ENCODE measurements at places on chromosomes 3 and 15.

- DNase-seq = no peak
Observed at GRCh38 chr3:161014843-161015749, 90.1 kb downstream of the B3GALNT1 start.

GRCh38 chr3:71662568-71662967 is 62.6 kb downstream of the EIF4E3 start:
- DNase-seq = no peak

- no peak for DNase-seq
Observed at GRCh38 chr3:163011596-163011995, 1515.0 kb downstream of the OTOL1 start.

DNA sequence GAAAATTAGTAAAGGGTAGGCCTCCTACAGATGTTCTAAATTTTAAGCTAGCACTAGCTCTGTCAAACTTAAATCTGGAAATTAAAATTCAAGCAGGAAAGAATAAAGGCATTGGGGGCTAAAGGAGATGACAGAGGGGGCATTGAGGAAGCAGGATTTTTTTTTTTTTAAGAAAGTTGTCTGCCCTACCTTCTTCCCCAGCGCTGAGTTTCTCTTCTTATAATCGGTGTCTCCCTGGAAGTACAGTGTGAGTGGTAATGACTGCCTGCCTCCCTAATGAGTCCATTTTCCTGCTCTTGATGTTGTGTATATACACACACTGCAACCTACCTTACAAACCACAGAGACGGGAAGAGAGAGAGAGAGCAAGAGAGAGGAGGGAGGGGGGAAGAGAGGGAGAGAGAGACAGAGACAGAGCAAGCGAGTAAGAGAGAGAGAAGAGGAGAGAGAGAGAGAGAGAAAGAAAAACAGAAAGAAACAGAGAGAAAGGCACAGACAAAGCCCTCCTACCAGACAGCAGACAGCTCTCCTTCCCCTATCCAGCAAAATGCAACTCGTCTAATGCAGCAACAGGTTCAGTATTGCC is 47.0 kb downstream of the ZBTB20 start:
- peak; percentile 71 for DNase-seq

- DNase-seq = no peak
Observed at GRCh38 chr15:72141171-72142084, 23.2 kb downstream of the SENP8 start.

GRCh38 chr3:136928240-136928639 is 29.5 kb upstream of the IL20RB start:
- DNase-seq = no peak

DNA sequence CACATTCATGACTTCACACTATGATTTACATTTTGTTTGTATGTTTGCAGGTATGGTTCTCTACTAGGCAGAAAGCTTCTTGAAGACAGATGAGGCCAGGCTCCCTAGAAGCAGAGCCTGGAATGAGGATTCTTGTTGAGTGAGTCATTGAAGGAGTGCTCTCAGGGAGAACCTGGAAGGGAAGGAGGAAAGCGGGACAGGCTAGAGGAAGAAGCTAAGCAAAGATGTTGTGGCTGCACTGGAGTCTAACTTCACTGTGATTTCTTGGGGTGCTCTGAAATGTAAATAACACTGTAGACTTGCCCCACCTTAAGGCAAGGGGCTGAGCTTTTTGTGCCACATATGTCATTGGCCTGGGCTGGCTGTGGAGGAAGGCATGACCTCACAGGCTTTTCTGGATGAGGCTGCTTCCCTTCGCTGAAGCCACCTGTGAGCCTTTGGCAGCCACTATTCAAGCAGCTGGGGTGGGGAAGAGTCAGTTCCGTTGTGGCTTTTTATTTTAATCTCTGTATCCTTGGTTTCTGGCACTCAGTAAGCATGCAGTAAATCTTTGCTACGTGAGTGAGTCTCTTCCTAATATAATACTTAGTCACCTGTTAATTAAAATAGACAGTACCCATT is 307.3 kb downstream of the SV2B start:
- DNase-seq = peak; percentile 56

DNA sequence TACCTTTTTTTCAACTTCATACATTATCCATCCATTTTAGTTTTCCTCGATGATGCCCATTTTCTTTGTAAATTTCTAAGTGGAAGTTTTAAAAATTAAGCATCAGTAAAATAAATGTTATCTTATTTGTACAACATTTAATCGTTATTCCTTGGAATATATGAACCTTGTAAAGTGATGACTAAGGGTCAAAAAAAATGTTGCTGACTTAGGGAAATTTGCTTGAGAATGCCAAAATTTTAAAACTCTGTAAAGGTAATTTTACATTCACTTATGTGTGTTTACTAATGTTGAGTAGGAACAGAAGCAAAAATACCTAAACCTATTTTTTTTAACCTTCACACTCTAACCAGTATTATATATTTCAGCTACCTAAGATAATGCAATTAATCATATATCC is 917.1 kb downstream of the VGLL3 start:
- no peak for DNase-seq

All from CD4-positive, alpha-beta T cell treated with Interleukin-2 at 100 ng/mL for 4 hours (primary cell).